ENCODE measurements at places on chromosomes 4 and X.

GRCh38 chrX:140297273-140297672 is 207.6 kb downstream of the SOX3 start:
- DNase-seq: no peak

DNA sequence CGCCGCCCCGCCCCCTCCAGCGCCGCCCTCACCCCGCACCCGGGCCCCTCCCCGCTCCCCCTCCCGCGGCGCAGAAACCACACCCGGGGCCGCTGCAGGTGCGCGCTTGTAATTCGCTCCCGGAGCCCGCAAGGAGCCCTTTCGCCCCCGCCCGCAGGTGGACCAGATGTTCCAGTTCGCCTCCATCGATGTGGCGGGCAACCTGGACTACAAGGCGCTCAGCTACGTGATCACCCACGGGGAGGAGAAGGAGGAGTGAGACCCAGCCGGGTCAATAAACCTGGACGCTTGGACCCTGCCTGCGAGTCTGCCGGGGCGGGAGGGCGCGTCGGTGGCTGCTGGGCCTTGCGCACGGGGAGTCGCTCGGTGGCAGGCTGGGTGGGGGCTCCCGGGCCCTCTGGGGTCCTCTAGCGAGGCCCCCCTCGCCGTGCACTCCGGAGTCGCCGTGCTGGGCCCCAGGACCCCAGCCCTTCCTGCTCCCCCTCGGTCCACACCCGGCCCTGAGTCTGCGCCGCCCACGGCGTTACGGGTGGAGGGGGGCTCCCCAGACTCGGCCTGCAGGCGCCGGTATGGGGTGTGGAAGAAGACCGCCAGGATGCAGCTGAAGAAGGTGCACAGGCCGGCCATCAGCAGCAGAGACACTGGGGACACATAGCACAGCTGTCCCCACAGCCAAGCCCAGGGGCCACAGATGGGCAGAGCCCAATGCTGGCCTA is 7.1 kb downstream of the SLC49A3 start:
- DNase-seq: no peak

DNA sequence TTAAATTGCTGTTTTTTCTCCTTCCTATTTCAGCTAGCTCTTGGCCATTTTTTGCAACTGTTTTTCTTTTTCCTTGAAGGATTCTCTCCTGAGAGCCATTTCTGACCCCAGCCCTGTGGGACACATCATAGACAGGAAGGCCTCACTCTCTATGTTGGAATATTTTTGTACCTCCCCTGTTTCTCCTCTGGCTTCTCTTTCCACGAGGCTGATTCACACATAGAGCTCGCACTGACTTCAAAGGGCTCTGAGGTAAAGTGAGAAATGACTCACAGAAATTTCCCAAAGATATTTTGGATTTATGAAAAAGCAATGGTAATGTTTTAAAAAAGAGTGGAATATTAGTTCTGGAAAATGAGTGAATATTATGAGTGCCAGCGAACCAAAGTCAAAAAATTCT is 181.7 kb upstream of the IGFBP7 start:
- no peak for DNase-seq

GRCh38 chrX:151880895-151881294 is 31.8 kb upstream of the MAGEA4 start:
- no peak for DNase-seq

DNA sequence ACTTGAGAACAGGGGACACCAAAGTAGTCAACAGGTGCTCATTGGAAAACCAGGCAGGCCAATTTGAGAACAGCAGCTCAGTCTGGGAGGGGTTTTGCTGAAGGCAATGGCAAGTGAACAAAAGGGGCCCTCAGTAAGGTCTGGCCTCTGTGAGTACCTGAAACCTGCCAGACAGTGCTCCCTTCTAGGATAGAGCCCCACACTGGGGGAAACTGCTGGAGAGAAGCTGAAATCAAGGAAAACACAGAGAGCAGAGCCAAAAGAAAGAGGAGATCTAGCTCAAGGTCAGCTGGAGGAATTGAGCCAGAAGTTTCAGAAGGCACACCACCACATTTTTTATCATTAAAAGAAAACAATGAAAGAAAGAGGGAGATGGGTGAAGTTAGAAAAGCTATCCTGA is 28.2 kb downstream of the PNMA6E start:
- DNase-seq: no peak

DNA sequence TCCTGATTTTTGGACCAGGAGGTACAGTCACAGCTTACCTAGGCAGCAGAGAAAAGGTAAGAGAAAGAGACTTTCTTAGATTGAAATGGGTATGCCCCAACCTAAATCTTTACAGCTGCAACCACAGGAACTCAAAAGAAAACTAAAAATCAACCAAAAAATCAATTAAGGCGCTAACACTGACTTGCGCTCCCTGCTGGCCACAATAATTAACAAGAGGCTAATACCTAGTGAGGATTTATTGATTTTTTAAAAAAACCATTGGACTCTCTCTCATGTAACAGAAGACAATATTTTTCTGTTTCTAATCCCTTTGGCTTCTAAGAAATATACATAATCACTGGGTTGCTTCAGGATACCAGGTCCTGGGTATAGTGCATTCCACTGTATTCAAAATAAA is 153.9 kb upstream of the TENM3 start:
- DNase-seq: no peak

DNA sequence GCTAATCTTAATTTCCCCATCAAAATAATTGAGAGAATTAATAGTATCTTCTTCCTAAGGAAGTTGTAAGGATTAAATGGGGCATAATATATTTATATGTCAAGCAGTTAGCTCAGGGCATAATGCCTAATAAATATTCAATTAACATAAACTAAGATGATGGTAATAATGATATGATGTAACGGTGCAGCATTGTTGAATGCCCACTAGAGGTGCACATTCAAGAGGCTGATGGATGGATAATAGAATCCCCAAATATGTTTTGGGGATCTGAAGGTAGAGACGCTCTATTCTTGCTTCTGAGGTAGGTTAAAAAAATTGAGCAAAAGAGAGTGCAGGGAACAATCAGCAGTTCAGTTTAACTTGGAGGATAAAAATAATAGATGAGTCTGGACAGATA is 37.1 kb downstream of the ATOH1 start:
- no peak for DNase-seq

DNA sequence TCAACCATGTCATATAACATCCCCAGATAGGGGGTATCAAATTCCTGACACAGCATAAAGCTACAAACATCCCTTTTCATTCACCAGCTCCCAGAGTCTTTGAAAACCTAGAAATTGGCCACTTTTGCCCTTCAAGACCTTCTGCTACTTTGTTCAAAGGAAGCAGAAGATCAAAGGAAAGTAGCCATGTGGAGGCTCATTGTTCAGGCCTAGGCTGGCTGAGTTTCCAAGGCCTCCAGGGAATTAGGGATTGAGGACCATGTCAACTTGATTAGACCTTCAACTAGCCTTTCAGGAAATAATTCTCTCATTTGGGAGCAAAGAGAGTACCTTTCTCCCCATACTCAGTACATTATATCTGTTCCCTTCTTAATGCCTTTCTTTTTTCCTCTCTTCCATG is 66.8 kb upstream of the ATXN3L start:
- DNase-seq: no peak

GRCh38 chrX:13565511-13565910 is 3.9 kb upstream of the EGFL6 start:
- no peak for DNase-seq

- no peak for DNase-seq
Measured at GRCh38 chr4:6655924-6656323, 15.4 kb downstream of the MRFAP1 start.

DNA sequence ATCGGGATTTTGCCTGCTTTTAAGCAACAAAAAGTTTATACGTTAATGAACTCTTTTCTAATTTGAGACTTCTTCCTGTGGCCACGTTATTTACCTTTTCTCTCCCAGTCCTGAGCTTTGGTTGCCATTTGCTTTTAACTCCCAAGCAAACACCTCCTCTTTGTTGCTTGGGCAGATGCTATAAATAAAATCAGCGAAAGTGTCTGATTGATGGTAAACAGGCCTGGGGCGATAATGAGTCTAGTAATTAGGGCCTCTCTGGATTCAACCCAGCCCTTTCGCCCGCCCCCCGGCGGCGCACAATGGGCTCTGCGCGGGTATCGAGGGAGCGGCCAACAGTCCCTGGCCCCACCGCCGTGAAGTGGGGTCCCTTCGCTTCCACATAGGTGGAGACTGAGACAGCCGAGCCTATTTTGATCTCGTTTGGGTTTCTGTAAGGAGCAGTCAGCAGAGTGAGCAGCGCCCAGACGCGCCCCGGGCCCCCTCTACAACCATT is 790 bp downstream of the CLGN start:
- peak; percentile 1 for DNase-seq

DNA sequence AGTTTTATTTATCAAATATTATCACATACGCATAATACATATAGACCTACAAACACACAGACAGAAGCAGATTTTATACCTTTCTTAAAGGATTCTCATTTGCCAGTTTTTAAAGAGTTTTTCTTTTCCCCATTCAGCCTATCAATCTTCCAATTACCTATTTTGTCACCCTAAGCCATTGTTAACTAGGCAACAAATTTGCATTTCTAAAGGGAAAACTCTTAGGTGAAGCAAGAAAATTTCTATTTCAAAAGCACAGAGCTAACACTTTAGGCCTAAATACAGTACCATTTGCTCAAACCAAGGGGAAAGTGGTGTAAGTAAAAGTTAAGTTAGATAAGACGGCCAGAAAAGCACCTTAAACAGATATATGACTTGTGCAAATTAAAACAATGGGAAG is 156.6 kb downstream of the NDST3 start:
- no peak for DNase-seq

DNA sequence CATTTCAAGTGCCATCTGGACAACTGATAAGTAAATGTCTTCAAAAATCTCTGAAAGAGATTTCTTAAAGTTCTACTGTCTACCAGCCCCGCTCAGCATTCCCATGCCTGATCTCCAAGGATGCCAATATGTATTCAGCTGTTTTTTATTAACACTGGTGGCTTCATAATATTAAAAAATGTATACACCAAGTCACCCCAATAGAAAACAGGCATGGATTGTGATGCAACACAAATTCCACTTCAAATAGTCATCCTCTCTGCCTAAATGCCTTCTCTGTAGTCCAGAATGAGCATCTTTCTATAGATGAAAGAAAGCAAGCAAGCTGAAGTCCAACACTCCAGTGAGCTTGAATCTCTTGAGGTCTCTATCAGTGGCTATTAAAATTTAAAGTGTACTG is 152.2 kb upstream of the PPARGC1A start:
- DNase-seq: no peak

- no peak for DNase-seq
Measured at GRCh38 chr4:143023239-143023918, 161.3 kb upstream of the USP38 start.

- DNase-seq: no peak
Measured at GRCh38 chr4:140901736-140902336, 145.7 kb upstream of the TBC1D9 start.

DNA sequence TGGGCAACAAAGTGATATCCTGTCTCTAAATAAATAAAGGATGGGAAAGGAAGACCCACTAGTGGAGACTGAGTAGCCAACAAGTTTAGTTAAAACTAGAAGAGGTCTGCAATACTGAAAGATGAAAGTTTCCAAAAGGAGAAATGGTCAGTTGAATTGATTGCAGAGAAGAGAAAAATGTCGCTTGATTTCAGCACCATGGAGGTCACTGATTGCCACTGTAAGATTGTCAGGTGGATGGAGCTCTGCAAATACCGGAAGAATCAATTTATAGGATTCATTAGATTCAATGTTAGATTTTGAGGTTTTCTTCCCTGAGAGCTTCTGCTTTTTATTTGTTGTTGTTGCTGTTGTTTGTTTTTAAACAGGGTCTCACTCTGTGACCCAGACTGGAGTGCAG is 5.4 kb upstream of the FNIP2 start:
- no peak for DNase-seq
